ENCODE measurements at places on chromosomes 7 and 10.

GRCh38 chr7:55244006-55244745 is 121.0 kb upstream of the LANCL2 start:
- no peak for DNase-seq

DNA sequence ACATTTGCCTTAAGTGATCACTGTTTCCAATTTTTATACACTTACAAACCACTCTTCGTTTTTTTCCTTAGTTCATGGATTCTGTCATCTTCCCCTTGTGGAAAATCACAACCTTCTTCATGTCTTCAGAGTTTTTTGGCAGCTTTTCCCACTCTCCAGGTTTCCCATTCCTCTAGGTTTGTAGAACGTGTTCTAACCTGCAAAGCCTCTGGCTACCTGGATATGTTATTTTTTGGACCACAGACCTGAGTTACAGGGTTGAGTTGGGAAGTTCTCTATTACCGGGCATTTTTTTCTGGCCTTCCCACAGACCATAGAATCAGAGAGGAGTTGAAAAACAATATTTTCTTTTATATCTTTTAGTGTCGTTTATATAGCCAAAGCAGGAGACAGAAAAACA is 30.2 kb downstream of the NRG3 start:
- no peak for DNase-seq

GRCh38 chr7:111486472-111487142 is 75.7 kb downstream of the IMMP2L start:
- peak; percentile 24 for DNase-seq

DNA sequence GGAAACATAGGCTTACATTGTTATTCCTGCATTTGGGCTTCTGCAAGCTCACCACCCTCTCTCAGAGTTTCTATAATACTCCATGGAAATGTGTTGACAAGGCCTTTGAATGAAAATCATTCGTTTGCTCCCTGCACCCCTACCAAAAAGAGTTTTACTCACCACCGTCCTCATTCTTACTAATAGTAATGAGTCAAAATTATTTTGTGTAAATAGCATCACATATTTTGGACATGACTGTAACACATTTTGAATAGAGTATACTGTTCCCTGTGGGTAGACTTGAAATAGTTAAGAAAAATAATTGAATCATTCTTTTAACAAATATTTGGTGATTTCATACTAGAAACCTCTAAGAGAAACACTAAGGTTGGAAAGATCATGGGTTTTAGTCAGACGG is 84.6 kb downstream of the AKAP9 start:
- no peak for DNase-seq

GRCh38 chr10:84562592-84562991 is 234.2 kb downstream of the CCSER2 start:
- DNase-seq: no peak

DNA sequence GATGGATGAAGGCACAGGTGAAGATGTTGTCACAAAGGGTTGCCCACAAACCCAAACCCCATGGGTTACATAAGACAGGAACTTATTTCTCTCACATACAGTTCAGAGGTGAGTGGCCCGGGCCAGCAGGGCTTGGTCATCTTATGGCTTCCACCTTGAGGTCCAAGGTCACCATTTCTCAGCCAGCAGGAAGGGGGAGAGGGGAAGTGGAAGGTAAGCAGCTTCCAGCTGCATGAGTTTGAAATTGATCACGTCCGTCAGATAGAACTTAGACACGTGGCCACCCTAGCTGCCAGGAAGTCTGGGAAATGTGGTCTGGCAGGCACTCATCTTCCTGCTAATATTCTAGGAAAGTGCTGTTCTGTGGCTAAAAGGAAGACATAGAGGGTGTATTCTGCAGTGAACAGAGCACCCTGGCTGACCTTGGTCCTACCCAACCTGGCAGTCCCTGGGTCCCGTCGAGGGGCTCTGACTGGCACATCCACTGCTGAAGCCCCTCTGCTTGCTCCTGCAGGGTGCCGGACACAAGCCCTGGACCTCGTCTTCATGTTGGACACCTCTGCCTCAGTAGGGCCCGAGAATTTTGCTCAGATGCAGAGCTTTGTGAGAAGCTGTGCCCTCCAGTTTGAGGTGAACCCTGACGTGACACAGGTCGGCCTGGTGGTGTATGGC is 49.5 kb downstream of the VWA2 start:
- no peak for DNase-seq

DNA sequence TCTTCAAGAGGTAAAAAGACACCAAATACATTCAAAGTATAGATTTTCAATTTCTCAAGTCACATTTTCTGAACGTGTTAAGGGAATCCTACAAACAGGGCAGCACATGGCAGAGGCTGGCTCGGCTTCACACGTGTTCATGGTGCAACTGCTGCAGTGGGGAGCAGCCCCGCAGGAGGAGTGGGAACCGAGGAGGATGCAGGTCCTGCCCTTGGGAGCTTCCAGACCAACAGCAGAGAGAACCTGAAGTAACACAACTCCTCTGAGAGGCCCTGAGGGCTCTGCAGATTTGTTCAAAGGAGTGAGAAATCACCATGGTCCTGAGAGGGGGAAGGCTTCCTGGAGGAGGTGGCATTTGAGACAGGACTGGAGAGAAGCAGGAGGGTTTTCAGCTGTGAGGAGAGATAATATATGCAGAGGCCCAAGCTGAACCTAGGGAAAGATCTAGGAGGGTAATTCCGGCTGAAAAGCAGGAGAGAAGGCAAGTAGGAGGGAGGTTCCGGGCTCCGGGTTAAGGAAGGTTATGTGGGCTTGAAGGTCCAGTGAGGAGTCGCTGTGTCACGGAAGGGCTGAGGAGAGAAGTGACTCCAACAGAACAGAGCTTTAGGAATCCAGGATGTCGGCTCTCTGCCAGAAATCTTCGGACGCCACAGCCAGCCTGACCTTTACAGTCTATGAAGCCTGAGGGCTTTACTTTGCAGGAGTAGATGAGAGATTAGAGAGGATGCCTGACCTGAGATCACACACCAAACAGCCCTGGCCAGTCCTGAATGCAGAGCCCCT is 77.5 kb downstream of the GPR26 start:
- DNase-seq: no peak

DNA sequence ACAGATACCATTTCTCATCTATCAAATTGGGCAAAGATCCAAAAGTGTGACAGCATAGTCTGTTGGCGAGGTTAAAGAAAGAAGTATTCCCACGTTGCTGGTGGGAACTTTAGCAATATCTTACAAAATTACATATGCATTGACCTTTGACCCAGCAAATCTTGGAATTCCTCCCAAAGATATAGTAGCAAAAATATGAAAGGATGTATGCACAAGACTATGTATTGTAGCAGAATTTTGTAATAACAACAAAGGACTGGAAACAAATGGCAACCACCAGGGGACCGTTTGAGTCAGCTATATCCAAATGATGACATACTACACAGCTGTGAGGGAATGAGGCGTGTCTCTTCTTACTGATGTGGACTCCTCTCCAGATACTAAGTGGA is 50.2 kb downstream of the KCNH2 start:
- no peak for DNase-seq

- no peak for DNase-seq
These were observed 158.5 kb downstream of the LHFPL3 start for GRCh38 chr7:104486931-104487330.

Measured in activated CD4-positive, alpha-beta T cell treated with anti-CD3 and anti-CD28 coated beads, Interleukin-2, amount 10 ng/mL, durations not matched to agents 7 days and 5 days (primary cell).